ENCODE measurements at places on chromosomes 2 and 18.

DNA sequence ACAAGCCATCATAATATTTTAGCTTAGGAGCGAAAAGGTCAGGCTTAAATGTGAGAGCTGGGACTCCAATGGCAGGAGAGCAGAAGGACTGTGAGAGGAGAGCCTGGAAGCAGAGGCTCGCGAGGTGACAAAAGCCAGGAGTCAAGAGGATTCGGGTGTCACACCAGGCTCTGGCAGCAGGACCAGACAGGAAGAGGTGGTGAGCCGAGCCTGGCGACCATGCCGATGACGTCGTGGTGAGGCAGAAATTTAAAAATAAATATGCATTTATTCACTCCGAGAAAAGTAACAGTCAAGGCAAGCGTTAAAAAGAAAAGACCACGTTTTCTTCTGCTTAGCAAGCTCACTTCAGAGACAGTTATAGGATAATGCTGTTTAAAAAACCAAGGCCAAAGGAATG lies 31.3 kb upstream of the ZNF236 start:
- H3K27ac ChIP-seq: no peak overlapping the region
- peaks cover 2% of the 10 kb centered on the region for H3K27me3 ChIP-seq
- DNase-seq: no peak
- no peaks in the 10 kb centered on the region for H3K4me1 ChIP-seq

DNA sequence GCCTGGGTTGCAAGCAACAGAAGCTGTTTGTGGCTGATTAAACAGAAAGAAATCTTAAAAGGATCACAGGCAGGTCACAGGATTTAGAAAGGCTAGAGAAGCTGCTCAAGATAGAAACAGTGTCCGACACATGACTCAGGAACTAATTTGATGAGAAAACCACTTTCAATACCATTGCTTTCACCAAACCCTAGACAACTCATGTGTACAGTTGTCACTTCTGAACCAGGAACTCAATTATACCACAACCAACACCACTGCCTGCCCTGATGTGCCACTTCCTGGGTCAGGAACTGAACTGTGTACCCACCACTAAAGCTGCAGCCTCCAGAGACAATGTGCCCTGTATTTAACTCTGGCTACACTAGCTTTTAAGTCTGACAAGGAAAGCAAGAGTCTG lies 56.0 kb downstream of the TMEM247 start:
- peaks cover 1% of the 10 kb centered on the region for H3K27me3 ChIP-seq
- no peak for DNase-seq
- no peak overlapping the region for H3K27ac ChIP-seq

DNA sequence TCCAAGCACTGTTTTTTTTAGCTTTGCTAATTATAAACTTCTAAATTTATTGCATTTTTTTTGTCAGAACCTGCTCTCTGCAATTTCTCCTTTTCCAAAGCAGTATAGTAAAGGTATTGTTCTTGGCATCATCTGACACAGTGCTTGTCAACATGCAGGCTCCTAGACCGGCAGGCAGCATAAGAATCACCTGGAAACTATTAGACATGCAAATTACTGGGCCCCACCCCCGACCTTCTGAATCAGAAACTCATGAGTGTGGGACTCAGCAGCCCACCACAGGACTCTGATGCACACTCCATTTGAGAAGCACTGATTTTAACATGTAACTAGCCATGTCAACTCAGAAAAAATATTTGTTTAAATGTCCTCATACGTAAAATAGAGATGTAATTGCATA lies 551.1 kb upstream of the CELF4 start:
- H3K36me3 ChIP-seq: no peaks in the 10 kb centered on the region
- no peak overlapping the region for H3K27ac ChIP-seq
- no peak overlapping the region for H3K4me3 ChIP-seq
- H3K4me1 ChIP-seq: no peaks in the 10 kb centered on the region

DNA sequence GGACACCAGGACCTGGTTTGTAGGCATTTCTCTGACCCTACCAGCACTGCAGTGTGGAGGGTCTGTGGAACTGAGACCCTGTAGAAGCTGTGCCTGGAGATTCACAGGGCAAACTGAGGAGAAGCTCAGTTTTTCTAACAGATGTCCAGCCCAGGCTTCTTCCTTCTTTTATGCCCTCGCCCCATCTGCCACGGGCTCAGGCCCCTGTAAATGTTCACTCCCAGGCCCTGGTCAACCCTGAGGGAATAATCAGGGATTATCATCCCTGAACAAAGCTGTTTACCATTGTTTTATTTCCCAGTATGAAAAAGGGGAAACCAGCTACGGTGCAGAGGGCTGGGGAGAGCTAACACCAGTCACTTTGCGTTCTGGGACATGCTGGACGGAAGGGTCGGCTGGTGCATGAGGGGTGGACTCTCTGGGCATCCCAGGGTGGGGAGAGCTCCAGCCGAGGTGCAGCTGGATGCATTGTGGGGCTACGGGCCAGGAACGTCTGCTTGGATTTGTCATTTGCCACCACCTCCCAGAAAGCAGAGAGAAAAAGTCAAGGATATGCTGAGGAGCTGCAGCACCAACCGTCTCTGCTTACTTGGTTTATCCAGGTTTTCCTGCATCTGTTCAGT lies 183.8 kb downstream of the TFCP2L1 start:
- peaks cover 12% of the 10 kb centered on the region for H3K27me3 ChIP-seq
- peaks cover 1% of the 10 kb centered on the region for H3K4me1 ChIP-seq
- H3K4me3 ChIP-seq: no peak overlapping the region

- H3K4me1 ChIP-seq: peaks cover 8% of the 10 kb centered on the region
- no peak for DNase-seq
- no peak overlapping the region for H3K27ac ChIP-seq
- no peaks in the 10 kb centered on the region for H3K36me3 ChIP-seq
- no peaks in the 10 kb centered on the region for H3K27me3 ChIP-seq
- no peak overlapping the region for H3K4me3 ChIP-seq
These were observed 60.5 kb upstream of the TFPI start for GRCh38 chr2:187614756-187615155.

- peaks cover 3% of the 10 kb centered on the region for H3K27me3 ChIP-seq
- no peaks in the 10 kb centered on the region for H3K4me1 ChIP-seq
- no peak overlapping the region for H3K27ac ChIP-seq
- peaks cover 20% of the 10 kb centered on the region for H3K36me3 ChIP-seq
These were observed 38.9 kb downstream of the THAP4 start for GRCh38 chr2:241598061-241598460.

GRCh38 chr2:24353364-24353763 lies 7.0 kb downstream of the ITSN2 start:
- H3K4me1 ChIP-seq: peaks cover 24% of the 10 kb centered on the region
- no peak for DNase-seq
- peak overlapping the region; percentile 34 for H3K27ac ChIP-seq
- H3K4me3 ChIP-seq: no peak overlapping the region

- no peaks in the 10 kb centered on the region for H3K27me3 ChIP-seq
- H3K4me1 ChIP-seq: no peaks in the 10 kb centered on the region
- H3K36me3 ChIP-seq: no peaks in the 10 kb centered on the region
These were observed 995.6 kb upstream of the SLC39A10 start for GRCh38 chr2:194661431-194661830.

DNA sequence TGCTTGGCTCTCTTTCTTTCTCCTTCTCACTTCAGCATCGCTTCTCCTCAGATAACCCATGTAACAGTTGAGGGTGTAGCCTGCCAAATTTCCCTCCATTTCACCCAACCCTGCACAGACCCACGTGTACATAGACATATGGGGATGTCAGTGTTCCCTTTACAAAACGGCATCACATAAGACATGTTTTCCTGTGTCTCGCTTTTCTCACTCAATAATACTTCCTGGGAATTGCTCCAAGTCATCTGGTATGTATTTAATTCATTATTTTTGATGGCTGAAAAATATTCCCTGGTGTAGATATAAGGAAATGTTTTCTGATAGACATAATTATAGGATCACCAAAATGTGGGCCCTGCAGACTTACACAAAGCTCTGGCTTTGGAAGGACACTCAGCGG lies 176.8 kb downstream of the LOXHD1 start:
- no peak for DNase-seq
- no peak overlapping the region for H3K4me3 ChIP-seq
- H3K27ac ChIP-seq: no peak overlapping the region

DNA sequence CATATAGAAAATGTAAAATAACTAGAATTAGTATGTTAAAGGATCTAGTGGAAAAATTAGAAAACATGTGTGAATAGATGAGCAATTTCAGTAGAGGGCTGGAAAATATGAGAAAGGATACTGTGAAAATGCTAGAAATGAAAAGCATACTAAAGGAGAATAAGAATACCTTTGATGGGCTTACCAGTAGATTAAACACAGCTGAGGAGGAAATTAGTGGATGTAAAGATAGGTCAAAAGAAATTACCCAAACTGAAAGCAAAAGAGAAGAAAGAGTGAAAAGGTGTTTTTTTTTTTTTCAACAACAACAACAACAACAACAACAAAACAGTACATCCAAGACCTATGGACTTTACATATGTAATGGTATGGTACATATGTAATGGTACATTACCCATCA lies 41.0 kb upstream of the CTIF start:
- no peak overlapping the region for H3K4me3 ChIP-seq
- no peaks in the 10 kb centered on the region for H3K27me3 ChIP-seq
- DNase-seq: no peak
- peaks cover 6% of the 10 kb centered on the region for H3K4me1 ChIP-seq
- no peak overlapping the region for H3K27ac ChIP-seq
- H3K36me3 ChIP-seq: no peaks in the 10 kb centered on the region

DNA sequence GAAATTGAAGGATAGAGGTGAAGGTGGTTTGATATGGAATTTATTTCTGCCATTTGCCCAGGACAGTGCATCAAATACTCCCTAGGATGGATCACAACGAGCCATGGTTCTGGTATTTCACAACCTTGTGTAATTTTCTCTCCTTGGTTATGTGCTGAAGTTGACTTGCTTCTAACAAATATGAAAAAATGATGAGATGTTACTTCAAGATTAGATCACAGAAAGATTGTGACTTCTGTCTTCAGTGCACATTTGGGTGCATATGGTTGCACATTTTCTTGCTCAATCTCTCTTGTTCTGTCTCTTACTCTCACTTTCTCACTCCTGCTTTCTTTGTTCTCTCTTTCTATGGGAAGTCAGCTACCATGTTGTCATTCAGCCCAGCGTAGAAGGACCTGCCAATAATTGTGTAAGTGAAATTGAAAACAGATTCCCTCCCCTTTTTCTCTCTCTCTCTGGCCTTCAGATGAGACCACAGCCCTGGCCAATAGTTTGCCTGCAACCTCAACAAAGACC lies 104.6 kb upstream of the RMDN2 start:
- H3K36me3 ChIP-seq: no peaks in the 10 kb centered on the region
- DNase-seq: no peak
- H3K27me3 ChIP-seq: no peaks in the 10 kb centered on the region
- no peak overlapping the region for H3K4me3 ChIP-seq

DNA sequence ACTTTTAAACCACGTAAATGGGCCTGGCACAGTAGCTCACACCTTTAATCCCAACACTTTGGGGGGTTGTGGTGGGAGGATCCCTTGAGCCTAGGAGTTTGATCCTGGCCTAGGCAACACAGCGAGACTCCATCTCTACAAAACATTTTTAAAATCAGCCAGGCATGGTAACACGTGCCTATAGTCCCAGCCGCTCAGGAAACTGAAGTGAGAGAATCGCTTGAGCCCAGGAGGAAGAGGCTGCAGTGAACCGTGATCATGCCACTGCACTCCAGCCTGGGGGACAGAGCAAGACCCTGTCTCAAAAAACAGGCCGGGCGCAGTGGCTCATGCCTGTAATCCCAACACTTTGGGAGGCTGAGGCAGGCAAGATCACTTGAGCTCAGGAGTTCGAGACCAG lies 12.2 kb downstream of the ROCK1 start:
- no peak overlapping the region for H3K4me3 ChIP-seq
- no peak for DNase-seq
- H3K27ac ChIP-seq: no peak overlapping the region
- peaks cover 30% of the 10 kb centered on the region for H3K4me1 ChIP-seq

DNA sequence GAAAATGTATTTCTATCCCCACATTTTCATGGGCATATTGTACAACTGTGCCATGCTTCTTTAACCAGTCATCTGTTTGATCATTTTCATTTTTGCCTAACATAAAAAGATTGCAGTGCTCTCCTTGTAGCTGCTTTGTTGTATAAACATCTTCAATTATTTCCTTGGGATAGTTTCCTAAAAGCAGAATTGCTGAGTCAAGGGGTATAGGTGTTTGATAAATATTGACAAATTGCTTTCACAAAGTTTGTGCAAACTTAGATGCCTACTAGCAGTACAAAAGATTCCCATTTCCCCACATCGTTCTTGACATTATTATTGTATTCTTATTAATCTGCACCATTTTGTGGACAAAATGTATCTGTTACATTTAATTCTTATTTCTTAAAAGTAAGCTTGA lies 479.6 kb downstream of the FBXO15 start:
- no peak overlapping the region for H3K4me3 ChIP-seq
- H3K27ac ChIP-seq: no peak overlapping the region
- no peaks in the 10 kb centered on the region for H3K36me3 ChIP-seq

DNA sequence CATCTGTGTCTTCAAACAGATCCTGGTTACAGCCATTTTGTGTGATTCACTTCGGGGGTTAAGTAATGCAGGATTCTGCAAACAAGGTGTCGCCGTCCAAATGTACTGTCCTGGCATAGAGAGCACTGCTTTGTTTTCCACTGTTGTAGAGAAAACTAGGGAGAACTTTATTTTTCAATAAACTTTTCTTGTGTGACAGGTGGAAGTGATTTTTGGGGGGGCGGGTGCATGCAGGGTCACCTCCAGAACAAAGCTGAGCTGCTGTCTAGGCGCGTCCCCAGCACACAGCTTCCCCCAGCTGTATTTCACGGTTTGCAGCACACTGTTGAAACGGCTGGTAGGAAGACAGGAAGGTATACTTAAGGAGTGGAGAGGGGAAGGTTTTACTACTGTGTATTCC lies 200.6 kb downstream of the MGAT5 start:
- DNase-seq: no peak
- H3K4me1 ChIP-seq: peaks cover 13% of the 10 kb centered on the region
- H3K27me3 ChIP-seq: peaks cover 18% of the 10 kb centered on the region
- no peak overlapping the region for H3K27ac ChIP-seq
- H3K36me3 ChIP-seq: peaks cover 40% of the 10 kb centered on the region
- H3K4me3 ChIP-seq: no peak overlapping the region

DNA sequence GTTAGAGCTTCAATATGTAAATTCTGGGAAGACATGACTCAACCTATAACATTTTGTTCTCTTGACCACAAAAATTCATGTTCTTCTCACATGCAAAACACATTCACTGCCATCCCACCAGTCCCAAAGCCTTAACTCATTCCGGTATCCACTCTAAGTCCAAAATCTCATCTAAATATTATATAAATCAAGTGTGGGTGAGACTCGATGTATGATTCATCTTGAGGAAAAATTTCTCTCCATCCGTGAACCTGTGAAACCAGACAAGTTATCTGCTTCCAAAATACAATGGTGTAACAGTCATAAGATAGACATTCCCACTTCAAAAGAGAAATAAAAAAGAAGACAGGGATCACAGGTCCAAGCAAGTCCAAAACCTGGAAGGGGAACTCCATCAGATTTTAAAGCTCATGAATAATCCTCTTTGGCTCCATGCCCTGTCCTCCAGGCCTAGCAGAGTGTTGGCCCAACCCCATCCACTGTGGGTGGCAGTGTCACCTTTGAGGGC lies 101.3 kb downstream of the RAD51AP2 start:
- no peak for DNase-seq
- no peaks in the 10 kb centered on the region for H3K27me3 ChIP-seq
- H3K4me1 ChIP-seq: no peaks in the 10 kb centered on the region
- H3K4me3 ChIP-seq: no peak overlapping the region
- H3K27ac ChIP-seq: no peak overlapping the region

GRCh38 chr2:162676515-162676914 lies 162.1 kb downstream of the KCNH7 start:
- H3K27me3 ChIP-seq: no peaks in the 10 kb centered on the region
- no peaks in the 10 kb centered on the region for H3K4me1 ChIP-seq
- no peaks in the 10 kb centered on the region for H3K36me3 ChIP-seq
- H3K27ac ChIP-seq: no peak overlapping the region
- no peak for DNase-seq
- no peak overlapping the region for H3K4me3 ChIP-seq
